ENCODE measurements at places on chromosomes 6 and 20.

- no peak for DNase-seq
These were observed at the start of gene FAM83B for GRCh38 chr6:54846243-54846856. Gene FAM83B, plus strand, starts transcription at chr6:54846771. Its CDS starts 23,476 bp downstream, at chr6:54870247.

- no peak for DNase-seq
These were observed 56.9 kb downstream of the LY86 start for GRCh38 chr6:6645261-6645917.

DNA sequence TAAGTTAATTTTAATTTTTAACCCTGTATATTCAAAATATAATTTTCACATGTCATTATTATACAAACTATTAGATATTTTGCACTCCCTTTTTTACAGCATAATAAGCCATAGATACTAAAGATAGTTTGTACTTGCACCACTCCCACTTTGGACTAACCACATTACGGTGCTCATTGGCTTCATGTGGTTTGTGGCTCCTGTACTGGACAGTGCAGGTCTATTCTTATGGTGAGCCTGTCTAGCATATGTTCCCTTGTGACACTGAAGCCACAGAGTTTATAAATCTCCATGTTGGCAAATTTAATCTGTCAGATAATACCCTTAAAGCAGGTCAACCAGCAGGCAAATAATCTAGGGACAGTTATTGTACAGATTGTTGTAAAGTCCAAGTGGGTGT, 354.4 kb upstream of the KCNQ5 start:
- no peak for DNase-seq

GRCh38 chr6:130098317-130098716, 79.9 kb downstream of the L3MBTL3 start:
- DNase-seq, result no peak

GRCh38 chr6:161195386-161195785, 78.5 kb downstream of the AGPAT4 start:
- DNase-seq, result no peak

- no peak for DNase-seq
These were observed 54.1 kb upstream of the HBS1L start for GRCh38 chr6:135108692-135109091.

DNA sequence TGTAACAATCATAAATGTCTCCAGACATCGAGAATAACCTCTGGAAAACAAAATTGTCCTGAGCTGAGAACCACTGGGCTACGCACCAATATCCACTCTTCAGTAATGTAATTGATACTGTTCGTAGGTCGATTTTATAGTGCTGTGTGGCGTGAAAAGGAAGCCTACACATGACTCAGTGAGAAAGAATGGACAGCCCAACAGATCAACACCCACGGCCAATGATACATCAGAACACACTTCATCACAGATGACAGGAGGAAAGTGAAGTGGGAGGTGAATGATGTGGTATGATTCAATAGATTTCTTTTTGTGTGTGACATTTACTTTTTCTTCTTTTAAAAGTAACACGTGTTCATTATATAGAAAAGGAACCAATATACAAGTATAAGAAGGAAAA, 93.5 kb downstream of the RPS12 start:
- DNase-seq, result no peak

GRCh38 chr6:113281431-113281830, 575.7 kb upstream of the MARCKS start:
- no peak for DNase-seq

GRCh38 chr6:163947276-163947675, 532.8 kb downstream of the QKI start:
- DNase-seq, result no peak

DNA sequence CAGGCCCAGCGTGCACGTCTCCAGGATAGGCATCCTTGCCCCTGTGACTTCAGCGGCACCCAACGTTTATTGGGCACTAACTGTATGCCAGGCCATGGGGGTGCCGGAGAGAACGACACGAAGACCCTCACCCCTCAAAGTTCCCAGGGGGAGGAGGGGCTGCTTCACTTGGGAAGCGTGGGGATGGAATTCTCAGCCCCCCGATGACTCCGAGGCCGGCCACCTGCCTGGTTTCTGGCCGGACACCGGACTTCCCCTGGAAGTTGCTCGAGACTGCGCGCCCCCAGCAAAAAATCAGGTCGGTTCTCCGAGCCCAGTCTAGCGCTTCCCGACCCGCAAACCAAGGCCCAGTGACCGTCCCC, 275 bp upstream of the MAVS start:
- no peak for DNase-seq

- no peak for DNase-seq
These were observed 68.8 kb downstream of the FGD2 start for GRCh38 chr6:37074053-37074827.

DNA sequence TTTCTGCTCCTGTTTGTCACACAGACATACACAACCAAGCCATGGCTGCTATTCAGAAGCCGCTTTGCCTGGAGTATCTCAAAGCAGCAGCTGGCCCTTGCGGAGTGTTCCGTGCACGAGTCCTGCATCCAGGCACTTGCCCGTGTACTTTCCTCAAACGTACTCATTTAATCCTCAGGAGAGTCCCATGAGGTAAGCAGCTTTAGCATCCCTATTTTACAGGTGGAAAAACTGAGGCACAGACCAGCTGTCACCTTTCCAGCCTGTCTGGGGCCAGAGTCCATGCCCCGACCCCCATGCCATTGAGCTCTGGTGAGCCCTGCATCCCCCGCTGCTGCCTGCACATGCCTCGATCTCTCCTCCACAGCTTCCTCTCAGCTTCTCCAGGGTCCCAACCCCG, 130.0 kb downstream of the ERMARD start:
- no peak for DNase-seq

DNA sequence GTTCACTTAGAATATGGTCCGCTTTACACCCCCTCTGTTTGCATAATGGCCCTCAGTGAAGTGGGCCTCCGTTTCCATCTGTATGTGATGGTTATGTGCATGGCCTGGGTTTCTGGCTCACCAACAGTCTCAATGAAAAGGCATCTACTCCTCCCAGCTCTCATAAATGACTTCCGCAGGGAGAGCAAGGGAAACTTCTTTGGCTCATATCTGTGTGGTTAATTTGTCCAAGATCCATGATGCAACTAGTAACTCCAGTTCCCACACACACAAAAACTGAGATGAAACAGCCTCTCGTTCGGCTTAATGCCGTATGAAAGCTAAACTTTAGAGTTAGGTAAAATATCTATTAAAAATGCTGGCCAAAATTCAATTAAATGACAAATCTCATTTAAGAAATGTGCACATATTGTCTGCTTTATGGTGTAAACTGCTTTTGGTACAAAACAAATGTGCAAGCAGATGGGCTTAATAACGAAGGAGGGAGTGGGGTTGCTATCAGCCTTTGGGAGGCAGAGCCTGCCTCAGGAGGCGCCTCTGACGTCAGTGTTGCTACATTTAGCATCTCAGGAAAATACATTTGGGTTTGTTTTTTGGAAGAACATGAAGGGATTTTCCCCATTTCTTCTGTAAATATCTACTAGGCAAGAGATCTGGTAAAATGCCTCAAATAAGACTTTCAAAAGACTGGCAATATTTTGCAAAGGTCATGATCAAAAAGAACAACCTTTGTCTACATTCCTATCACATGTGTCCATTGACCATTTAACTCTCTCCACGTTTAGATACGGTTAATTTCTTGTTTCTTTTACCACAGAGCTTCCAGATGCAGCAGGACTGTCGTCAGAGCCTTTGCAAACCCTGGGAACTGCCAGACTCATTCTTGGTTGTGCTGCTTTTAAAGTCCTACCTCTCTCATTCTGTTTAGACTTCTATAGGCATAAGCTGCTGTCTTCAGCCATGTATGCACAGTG, 96.8 kb downstream of the ARMC2 start:
- no peak for DNase-seq

- no peak for DNase-seq
These were observed 243.1 kb downstream of the PKHD1 start for GRCh38 chr6:51844336-51844735.

DNA sequence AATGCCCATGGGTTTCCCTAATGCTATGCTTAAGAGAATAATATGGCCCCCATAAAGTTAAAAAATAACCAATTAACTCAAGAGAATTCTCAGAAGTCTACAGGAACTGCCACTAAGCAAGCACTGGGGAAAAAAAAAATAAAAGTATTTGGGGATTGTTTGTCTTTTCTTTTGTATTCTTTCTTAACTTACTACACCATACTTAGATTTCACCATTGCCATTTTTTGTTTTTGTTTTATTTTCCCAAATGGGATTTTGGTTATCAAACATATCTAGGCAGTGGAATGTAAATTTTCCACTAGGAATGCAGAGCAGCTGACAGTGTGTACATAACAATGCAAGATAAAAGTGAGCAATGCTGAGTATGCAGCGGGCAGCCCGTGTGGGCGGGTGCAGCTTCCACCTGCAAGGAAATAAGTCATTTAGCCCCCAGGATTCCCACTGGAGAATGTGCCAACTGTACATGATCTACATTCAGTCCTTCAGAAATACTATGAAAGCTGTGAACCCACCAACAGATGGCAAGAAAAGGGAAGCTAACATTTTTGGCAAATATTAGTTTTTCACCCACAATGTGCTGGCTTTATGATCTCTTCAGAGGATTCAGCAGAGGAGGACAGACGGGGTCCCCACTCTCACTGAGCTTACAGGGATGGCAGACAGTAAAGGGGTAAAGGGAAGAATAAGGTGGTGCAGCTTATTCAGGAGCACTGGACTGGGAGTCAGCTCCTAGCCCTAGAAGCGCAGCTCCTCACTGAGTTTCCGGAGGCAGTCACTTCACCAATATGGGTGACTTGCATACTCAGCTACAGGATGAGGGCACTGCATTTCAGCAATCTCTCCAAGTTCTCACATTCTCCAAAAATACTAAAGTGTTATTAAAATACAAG, 44.4 kb downstream of the DCDC2 start:
- DNase-seq, result no peak

DNA sequence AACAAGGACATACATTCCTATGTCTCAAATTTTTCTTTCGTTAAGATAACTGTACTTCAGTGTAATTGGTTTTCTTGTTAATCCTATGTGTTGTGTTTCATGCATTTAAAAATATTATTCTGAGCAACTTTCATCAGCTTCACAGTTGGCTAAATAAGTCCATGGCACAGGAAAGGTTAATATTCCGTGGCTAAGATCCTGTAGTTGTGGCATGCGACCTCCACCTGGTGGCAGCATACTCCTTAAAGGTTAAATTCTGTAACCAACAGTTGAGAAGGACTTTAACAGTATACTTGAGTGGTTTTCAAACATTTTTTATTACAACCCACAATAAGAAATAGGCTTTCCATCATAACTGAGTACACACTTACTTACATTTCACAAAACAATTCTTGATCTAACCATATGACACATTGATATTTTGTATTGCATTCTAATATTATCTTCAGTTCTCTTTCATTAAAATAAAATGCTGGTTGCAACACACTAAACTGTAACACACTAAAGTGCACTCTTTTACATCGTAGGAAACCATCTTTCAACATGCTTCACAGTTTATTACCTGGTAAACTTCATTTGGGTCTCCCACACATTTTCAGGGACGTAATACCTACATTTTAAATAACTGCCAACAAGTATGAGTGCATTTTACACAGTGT, 118.3 kb downstream of the SLX4IP start:
- peak; percentile 63 for DNase-seq

- no peak for DNase-seq
These were observed 109.2 kb downstream of the BMP7 start for GRCh38 chr20:57157106-57157691.

DNA sequence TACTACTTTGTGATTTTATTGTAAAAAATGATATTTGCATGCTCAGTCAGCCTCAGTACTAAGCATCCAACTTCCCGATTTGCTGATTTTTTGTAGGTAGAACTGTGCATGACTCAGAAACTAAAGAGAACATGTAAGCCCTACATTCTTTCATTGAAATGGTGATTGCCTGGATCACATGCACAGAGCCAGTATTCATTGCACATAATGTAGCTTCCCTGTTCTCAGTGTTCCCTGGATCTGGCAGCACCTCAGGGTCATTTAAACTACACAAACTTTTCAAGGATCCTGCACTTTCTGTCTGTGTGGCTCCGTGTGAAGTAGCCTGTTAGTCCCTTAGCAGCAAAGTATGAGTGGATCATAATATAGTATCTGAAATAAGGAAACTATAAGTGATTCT, 422.9 kb upstream of the AGPAT4 start:
- DNase-seq, result no peak

DNA sequence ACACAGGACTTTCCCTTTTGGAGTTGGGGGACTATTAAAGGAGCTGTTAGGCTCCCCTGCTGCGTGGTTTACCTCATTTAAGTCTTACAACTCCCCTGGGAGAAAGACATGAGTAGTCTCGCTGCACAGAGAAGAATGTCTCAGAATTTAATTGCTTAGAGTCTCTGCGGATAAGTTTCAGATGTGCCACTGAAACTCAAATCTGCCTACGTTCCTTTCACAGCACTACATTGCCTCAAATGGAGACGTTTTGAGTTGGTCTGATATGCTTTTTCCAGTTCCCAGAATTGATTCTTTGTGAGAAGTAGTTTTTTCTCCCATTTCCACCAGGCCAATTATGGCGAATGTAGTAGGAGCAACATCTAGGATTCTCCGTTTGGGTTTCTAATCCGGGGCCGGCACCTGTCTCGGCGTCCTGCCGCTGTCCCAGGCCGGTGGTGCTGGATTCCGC, 532 bp upstream of the SLC35F1 start:
- DNase-seq, result no peak

GRCh38 chr6:156110249-156110648, 654.6 kb upstream of the NOX3 start:
- DNase-seq, result no peak

- no peak for DNase-seq
These were observed 12.6 kb downstream of the RNF217 start for GRCh38 chr6:124974771-124975377.

DNA sequence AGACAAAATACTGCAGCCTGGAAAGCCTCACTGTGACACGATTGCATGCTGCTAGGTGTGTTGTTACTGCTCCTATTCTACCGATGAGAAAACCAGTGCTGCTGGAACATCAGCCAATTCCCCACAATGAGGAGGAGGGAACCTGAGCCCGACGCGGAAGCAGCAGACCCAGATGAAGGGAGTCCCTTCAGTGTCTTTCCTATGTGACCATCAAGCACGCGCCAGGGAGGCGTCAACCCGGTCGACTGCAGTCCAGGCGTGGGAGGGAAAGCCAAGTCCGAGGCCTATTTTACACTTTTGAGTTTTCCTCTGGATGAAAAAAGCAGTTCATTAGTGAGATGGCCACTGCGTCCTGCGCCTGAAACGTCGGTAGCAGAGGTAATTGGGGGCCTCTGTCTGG, 63.3 kb downstream of the STK35 start:
- no peak for DNase-seq

- no peak for DNase-seq
These were observed 31.1 kb downstream of the SERPINB6 start for GRCh38 chr6:2940010-2940850.

GRCh38 chr6:3843379-3844096, 5.6 kb upstream of the FAM50B start:
- no peak for DNase-seq

GRCh38 chr20:25282796-25283195, 34.9 kb downstream of the PYGB start:
- no peak for DNase-seq

GRCh38 chr6:63803371-63803770, 167.8 kb downstream of the PHF3 start:
- no peak for DNase-seq

Measured in hematopoietic multipotent progenitor cell treated with erythropoietin and hydrocortisone succinate and interleukin-3 and kit ligand, for 15 days (in vitro differentiated cells).